Naive B cell (primary cell): ENCODE measurements at places on chromosomes 7 and 10.

DNA sequence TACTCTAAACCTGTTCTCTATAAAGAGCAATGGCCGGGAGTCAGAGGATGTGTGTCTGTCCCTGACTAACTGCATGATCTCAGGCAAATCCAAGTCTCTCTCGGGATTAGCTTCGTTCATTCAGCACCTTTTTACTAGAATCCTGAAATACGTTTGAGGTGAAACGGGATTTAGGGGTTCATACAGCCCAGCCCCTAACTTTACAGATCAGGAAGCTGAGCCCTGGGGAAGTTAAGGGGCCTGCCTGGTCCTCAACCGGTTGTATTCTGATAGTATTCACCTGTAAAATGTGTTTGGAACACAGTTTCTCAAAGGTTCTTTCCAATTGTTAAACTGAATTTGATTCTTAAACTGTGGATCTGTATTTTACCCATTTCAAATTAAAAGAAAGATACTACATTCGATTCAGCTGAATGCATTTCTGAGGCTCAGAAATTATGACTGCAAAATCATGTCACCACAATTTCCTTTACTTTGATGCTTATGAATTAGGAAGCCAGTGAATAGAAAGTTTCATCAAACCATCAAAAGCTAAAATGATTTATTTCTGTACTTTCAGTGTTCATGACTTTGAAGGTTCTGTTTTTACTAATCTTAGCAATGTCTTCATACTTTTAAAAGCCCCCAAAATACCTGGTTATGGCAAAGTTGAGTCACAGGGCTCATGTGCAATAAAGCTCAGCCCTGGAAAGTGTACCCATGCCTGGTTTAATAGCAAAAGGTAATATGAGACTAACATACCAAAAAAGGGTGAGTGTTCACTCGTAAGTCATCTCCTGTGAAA is 28.9 kb upstream of the EZH2 start:
- no peak for DNase-seq

DNA sequence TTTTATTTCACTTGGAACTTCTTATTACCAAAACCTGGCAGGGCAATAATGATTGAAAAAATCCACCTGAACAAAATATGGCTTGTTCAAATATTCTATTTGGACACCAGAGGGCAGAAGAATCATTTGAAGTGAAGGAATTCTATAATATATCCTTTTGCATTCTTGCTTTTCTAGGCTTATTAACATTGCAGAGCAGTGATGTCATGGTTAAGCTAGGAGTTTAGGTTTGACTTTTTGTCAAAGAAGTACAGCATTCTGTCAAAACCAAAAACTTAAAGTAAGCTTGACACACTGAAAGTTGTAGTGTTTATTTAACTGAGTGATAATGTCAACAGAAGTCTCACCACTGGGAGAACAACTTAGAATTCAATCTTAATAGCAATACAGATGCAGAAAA is 156.0 kb downstream of the SEMA3D start:
- DNase-seq, result peak; percentile 11

- no peak for DNase-seq
These were observed 14.3 kb downstream of the TES start for GRCh38 chr7:116224492-116225098.

- DNase-seq, result no peak
These were observed 127.3 kb upstream of the HABP2 start for GRCh38 chr10:113425541-113425951.

DNA sequence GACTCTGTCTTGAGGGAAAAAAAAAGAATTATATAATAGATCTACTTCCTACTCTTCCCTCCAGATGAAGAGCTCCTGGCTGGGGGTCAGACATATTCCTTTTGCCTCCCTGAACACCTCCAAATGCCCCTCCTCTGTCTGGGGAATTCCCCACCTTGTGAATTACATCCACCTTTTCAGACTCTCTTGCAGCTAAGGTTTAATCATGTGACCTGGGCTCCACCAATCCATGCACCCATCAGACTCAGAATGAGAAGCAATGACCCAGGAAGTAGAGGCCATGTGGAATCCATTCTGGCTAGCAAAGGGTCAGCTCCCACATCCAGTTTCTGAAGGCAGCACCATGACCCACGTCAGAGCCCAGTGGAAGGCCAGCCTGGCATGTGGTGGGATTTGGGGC is 93.6 kb upstream of the CUX1 start:
- DNase-seq, result no peak

DNA sequence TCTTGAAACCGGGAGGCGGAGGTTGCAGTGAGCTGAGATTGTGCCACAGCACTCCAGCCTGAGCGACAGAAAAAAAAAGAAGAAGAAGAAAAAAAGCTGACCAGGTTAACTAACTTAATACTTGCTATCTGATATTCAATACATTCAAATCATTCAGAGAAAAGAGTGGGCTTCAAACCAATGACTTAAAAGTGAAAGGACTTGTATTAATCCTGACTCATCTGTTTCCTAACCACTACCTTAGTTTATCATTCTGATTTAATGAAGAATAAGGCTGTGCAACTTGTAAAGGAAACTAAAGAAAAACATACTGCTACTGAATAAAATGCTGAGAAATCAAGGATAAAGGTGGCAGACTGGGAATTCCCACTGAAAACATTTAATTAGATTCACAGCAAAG is 128.4 kb downstream of the NRBF2 start:
- DNase-seq, result no peak
